ENCODE measurements at places on chromosomes 5 and 9.

DNA sequence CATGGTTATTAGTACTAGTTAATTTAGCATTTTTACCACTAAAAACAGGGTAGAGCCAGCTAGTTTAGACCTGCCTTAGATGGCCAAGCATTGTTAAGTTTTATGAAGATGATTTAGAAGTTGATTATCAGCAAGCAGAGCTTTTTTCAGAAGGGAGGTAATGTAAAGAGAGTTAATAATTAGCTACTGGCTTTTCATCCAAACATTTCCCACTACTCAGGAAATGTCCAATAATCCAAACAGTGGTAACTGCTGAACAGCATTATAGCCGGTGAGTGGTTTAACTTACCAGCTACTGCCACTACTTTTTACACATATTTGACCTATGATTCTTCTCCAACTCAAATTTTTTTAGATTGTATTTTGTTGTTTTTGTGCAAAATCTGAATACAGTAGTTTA lies 1.7 kb downstream of the ITGA1 start:
- DNase-seq: no peak

GRCh38 chr9:99105152-99106043 lies 485 bp downstream of the TGFBR1 start:
- DNase-seq: no peak

DNA sequence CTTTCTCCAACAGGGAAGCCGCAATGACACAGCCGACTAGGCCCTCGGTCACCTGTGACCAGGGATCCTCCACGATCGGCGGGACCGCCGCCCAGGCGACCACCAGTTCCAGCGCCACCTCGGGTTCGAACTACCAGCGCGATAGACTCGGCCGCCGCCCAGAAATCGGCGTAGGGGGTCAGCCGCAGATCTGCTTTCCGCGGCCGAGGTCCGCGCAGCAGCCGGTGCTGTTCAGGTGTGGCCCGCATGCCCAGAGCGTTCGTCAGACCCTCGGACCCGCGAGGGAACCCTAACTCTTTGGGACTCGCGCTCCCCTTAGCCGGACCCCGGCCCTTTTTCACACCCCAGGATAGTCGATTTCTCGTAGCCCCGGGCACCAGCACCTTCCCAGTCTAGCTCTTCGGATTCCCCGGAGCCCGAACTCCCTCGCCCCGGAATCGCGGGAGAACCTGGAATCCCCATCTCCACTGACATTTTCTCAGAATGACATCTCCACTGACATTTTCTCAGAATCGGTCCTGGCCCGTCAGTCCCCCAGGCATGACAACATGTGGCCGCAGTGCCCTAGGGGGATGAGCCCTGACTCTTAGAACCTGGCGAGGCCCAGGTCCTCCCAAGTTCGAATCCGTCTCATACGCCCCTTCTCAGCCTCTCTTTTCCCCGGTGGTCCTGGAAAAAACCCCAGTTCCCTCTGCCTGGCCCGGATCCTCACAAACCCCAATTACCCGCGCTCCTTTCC lies 428 bp downstream of the C5orf52 start:
- no peak for DNase-seq

- DNase-seq: no peak
Observed at GRCh38 chr5:24110004-24110615, 534.7 kb downstream of the CDH10 start.

DNA sequence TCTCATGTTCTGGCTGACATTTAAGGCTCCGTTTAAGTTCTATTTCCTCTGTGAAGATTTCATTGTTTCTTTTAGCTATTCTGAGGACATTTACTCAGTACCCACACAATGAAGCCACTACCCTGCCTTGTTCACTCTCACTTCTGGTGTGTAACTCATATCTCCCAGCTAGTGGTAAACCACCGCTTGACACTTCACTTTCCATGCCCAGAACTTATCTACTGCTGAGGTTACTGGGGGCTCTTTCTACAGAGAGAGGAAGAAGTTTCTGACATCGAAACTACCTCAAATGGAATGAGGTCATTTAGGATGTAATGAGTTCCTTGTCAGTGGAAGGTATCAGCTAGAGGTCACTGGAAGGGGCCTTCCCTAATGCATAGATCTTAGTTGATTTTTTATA lies 501.5 kb downstream of the DMAC1 start:
- no peak for DNase-seq

- DNase-seq: no peak
Observed at GRCh38 chr9:116099821-116100220, 53.8 kb upstream of the PAPPA start.

DNA sequence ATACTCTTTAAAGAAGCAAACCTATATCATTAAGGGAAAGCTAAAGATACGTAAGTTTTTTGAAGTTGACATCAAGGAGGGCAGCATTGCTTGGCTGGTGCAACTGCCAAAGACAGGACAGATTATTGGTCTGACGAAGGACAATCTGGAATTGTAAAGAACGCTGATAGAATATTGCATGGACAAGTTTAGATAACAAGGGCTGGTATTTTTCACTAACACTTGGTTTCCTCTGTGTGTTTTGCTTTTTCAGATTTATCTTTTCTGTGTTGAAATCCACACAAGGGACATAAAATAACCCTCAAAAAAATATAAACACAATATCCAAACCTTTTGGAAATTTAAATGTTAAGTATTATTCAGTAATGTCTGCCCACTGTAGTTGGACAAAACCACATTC lies 39.7 kb downstream of the SLC1A3 start:
- no peak for DNase-seq

GRCh38 chr5:178227138-178227659 lies 5.4 kb downstream of the PHYKPL start:
- no peak for DNase-seq

GRCh38 chr9:124800306-124801259 lies 23.6 kb downstream of the OLFML2A start:
- DNase-seq: no peak

- no peak for DNase-seq
Observed at GRCh38 chr9:38687389-38687842, 32.5 kb downstream of the FAM240B start.

DNA sequence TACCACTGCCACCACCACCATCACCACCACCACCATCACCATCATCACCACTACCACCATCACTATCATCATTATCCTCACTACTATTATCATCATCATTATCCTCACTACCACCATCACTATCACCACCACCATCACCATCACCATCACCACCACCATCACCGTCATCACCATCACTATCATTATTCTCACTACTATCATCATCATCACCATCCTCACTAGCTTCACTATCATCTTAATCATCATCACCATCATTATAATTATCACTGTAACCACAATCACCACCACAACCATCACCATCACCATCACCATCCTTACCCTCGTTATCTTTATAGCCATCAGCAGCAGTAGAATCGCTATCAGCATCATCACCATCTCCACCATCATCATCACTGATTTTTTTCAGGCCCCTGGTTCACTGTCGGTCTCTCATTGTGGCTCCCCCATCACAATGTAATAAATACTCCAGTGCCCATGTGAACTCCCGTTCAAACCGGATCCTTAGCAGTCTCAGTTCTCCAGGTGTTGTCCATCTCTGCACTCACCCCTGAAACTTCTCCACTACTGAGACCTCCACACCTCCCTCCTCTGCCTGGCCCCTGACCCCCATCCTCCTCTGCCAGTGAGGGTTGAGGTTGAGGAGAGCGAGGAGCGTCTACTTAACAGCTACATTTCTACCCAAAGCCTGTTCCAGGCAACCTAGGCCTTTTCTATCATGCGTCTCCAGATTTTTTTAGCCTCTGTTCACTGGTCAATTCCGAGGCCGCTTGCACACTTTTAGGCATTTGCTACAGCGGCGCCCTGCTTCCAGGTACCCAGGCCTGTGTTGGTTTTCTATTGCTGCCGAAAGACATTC lies 238.2 kb downstream of the PBX3 start:
- no peak for DNase-seq

DNA sequence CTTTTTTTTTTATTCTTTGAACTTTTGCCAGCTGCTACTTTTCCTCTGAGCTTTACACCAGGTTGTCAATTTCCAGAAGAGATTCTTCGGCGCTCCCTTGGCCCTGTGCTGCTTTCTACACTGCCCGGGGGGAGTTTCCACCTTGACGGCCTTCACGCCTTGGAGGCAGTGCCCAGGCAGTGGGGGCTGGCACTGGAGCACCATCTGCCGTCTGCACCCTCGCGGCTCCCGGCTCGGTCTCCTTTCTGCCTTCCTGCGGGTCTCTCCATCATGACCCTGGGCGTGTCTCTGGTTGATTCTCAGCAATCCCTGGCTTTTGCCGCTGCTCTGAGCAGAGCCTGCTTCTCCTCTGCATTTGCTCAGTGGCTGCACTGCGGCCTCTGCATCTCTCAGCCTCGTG lies 2.9 kb downstream of the SLC6A18 start:
- no peak for DNase-seq

DNA sequence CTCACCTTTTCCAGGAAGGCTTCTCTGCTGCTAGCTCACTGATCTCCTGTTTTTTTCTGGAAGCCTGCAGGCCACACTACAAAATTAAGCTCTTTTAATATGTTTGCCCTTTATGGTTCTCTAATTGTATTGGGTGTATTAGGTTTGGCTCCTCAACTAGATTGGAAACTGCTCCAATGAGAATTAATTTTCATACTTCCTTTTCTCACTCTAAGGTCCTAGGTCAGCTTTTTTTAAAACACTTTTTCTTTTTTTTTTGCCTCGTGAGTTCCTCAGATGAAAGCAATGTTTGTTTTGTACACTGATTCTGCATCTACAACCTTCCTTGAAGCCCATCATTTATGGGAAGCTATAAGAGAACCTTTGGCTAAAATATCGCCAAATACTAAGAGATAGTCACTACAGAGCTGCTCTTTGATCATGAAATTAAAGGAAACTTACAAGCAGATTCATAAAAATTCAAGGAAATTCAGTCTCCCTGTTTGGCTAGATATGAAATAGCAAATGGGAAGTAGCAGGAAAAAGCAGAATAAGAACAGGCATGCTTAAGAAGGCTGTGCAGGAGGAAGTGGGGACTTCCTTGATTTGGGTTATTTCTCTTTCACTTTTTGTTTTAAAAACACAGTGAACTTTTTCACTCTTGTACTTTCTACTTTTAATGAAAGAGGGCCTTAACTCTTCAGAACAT lies 55.2 kb upstream of the FYB1 start:
- DNase-seq: no peak

GRCh38 chr9:96052686-96053085 lies 177.2 kb downstream of the ERCC6L2 start:
- DNase-seq: no peak

GRCh38 chr5:62617943-62618342 lies 39.3 kb downstream of the LRRC70 start:
- no peak for DNase-seq

DNA sequence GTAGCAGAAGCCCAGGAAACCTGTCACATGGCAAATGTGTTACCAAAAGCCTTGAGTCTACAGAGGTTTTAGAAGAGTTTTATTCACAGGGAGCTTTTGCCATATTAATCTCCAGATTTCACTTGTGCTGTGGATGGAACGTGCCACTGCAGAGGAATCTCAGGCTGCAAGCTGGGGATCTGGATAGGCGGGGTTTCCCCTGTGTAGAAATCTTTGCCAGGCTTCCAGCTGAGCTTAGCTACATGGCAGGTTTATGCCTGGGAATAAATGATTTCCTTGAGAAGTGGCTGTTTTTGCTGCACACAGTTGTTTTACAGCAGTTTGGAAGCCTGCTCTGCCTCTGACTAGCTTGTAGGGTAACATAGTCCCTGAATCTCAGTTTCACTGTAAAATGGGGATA lies 224.6 kb upstream of the PLPPR1 start:
- no peak for DNase-seq

- no peak for DNase-seq
Observed at GRCh38 chr5:127351418-127351817, 60.8 kb downstream of the MEGF10 start.

DNA sequence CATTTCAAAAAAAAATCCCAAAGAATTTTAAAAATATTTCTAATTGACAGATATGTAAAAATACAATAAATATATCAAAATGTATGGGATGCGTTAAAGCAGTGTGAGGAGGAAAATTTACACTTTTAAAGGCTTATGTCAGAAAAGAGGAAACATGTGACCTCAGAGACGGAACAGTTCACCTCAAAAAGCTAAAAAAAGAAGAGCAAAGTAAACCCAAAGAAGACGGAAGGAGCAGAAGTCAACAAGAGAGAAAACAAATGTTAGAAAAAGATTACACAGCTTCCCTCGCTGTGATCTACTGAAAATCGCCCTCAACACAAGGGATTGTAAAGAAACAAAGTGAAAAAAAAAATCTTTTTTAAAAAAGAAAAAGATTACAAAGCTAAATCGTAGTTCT lies 186.9 kb downstream of the AUH start:
- no peak for DNase-seq

DNA sequence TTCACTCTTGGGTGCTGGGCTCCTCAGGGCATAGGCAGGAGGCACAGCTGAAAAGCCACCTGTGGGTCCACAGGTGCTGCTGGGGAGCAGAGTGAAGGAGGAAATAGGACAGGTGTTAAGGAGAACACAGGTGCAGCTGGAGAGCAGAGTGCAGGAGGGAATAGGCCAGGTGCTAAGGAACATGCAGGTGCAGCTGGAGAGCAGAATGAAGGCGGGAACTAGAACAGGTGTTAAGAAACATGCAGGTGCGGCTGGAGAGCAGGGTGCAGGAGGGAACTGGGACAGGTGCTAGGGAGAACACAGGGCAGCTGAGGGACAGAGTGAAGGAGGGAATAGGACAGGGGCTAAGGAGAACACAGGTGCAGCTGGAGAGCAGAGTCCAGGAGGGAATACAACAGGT lies 43.8 kb upstream of the PLEKHG4B start:
- no peak for DNase-seq

DNA sequence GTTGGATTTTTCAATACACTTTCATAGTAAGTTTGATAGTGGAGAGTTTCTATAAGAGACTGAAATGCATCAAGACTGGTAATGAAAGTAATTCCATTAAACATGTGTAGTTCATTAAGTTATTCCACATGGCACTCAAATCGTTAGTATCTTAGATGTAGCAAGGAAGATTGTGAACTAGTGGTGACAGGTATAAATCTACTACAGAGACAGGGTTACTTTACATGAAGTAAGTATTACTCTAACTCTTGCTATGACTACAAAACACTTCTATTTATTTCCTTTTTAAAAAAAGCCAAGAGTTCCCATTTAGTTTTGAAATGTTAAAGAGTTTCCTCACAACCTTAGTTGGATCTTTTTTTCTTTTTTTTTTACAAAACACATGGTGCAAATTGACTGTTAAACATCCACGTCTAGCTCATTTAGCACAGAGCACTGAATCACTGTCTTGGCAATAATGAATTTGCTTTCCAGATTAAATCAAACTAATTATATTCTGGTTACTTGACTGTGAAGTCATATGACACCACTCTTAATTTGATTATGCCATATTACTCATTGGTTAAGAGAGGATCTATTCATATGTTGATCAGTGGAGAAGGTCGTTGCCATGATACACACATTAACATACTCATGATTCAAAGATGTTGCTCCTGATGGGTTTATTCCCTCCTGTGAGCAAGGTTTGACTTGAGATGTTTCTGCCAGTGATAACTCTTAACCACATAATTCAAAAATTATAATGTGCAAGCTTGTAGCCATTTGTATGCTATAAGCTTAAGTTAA lies 644.8 kb downstream of the EFNA5 start:
- DNase-seq: no peak

All from H1 (cell line).